Activated CD4-positive, alpha-beta T cell treated with anti-CD3 and anti-CD28 coated beads for 4 hours (primary cell): ENCODE measurements at places on chromosomes 7 and 10.

DNA sequence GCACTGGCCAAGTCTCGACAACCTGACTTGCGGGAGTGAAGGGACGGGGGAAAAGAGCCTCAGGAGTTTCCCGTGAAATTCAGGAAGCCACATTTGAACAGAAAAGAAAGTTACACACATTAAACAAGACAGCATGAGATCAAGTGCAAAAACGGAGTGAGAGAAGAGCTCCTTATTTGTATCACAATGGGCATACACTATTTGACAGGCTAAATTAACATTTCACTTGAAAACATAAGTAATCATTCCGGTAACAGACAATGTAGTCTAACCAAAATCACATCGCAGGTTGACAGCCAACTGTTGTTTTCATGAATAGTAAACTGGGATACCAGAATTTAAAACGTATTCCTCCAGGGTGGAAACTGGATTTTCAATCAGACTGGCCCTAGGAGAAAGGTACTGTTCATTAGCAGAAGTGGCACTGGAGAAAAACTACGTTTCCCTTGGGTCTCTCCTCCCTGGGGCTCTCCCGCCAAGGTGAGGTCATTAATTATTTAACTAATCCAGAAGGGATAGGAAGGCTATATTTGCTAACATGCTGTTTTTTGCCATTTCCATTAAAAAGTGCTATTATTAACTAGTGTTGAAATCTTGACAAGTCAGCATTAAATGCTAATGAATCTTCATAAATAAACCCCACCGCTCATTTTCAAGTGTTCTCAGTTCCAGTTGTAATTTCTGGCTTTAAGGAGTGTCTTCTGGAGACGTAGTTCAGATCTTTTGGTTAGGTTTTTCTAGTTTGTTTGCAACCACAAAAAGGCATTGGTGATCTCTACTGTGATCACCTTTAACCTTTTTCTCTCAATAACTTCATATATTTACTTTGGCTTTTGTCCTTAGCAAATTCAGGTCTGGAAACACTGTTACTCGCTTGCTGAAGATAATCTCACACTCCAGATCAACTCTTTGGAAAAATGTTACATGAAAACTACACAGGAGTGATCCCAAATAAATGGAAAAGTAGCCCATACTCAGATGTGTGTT is 25.1 kb downstream of the RHEB start:
- no peak for DNase-seq

GRCh38 chr7:44373418-44373740 is 48.0 kb upstream of the CAMK2B start:
- no peak for DNase-seq

DNA sequence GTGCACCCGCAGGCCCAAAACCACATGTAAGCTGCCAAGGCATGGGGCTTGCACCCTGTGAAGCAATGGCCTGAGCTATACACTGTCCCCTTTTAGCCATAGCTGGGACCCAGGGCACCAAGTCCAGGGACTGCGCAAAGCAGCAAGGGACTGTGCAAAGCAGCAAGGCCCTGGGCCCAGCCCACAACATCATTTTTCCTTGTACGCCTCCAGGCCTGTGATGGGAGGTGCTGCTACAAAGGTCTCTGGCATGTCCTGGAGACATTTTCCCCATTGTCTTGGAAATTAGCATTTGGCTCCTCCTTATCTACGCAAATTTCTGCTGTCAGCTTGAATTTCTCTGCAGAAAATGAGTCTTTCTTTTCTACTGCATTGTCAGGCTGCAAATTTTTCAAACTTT is 24.8 kb downstream of the ARHGAP19 start:
- no peak for DNase-seq

- no peak for DNase-seq
These were observed 719.0 kb downstream of the GRM8 start for GRCh38 chr7:126533715-126534114.

DNA sequence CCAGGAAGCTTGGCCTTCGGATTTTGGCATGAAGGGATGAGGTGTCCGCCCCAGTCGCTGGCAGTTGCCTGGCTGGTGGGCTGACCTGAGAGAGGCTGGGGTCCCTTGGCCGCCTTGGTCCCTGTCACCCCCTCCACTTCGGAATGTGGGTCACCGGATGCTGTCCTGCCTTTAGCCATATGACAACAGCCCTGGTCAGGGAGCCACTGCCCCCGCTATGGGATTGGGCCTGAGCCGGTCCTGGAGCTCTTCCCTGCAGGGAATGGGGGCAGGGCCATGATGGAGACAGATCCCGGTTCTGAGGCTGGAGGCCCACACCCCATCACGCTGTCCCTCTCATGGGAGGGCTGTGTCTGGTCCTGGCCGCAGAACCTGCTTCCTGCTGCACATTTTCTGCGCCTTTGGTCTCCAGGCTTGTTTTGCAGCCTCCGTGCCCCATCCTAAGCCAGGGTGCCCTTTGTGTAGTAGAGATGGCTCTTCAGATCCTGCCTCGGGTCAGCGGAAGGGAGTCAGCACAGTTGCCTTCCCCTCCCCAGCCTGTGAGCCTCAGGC is 22.6 kb downstream of the PFKFB3 start:
- DNase-seq, result no peak

DNA sequence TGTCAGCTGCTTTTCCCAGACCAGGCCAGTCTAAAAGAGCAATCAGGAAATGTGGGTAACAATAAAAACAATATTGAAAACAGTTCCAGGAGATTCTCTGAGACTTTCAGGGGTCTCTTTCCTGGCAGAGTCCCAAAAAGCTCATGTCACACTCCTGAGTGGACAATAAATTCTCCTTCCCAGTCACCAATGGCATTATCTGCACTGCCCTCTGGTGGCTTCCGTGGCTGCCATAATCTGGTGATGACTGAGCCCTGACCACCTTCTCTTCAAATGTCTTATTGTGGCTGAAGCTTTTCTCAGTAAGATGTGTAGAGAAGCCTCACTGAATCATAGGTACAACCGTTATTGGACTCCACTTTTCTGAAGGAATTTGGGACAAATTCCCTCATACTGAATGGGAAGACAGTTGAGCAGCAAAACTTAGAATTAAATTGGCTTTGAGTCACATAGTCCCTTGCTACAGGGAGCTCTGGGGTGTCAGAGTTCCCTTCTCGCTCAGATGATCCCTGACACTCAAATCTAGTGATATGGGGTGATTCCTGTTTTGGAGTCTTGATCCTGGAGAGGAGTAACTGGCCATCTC is 24.4 kb upstream of the ASAH2 start:
- no peak for DNase-seq

DNA sequence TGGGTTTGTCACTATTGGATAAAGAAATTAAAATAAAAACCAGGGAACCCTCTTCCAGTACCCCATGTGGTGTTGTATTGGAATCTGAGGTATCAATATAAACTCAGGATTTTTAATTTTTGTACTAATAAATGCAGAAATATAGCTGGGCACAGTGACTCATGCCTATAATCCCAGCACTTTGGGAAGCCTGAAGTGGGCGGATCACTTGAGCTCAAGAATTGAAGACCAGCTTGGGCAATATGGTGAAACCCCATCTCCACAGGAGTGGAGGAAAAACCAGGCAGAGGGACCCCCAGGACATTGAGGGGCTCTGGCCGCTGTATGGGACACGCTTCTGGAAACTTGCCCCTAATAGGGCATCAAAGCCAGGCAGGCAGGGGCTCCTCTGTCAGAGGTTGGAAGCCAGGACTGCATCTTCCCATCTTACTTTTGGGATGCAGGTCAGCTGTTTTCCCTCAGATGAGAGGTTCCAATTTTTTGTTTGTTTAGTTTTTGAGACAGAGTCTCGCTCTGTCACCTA is 11.1 kb downstream of the ADIRF start:
- DNase-seq, result no peak

- DNase-seq, result no peak
These were observed 54.5 kb downstream of the UBE3C start for GRCh38 chr7:157193274-157193673.

GRCh38 chr7:70512144-70512543 is 619.8 kb upstream of the GALNT17 start:
- DNase-seq, result no peak

GRCh38 chr7:40747856-40748255 is 613.1 kb downstream of the SUGCT start:
- DNase-seq, result no peak
